ENCODE measurements at places on chromosomes 1 and 21.

GRCh38 chr1:181152892-181153633 is 64.6 kb downstream of the IER5 start:
- no peak for DNase-seq

- DNase-seq, result no peak
These were observed 7.0 kb upstream of the LIN28A start for GRCh38 chr1:26403656-26404055.

DNA sequence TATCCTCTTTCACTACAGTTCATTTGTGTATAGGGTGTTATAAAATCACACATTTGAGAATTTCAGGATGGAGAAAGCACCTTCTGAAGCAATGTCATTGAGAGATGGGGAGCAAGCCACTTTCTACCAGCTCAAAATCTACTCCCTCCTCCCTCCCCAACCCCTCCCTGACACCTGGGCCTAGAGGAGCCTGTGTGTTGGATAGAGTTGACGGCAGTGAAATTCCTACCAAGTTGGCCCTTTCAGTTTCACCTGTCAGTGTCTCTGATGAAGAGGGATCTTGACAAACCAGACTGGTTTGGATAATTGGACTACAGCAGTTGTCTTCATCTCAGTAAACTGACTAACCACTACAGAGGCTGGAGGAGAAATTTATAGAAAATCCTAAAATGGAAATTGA is 125.0 kb upstream of the HOOK1 start:
- no peak for DNase-seq

- no peak for DNase-seq
These were observed 27.7 kb downstream of the TRIM11 start for GRCh38 chr1:228378873-228379460.

DNA sequence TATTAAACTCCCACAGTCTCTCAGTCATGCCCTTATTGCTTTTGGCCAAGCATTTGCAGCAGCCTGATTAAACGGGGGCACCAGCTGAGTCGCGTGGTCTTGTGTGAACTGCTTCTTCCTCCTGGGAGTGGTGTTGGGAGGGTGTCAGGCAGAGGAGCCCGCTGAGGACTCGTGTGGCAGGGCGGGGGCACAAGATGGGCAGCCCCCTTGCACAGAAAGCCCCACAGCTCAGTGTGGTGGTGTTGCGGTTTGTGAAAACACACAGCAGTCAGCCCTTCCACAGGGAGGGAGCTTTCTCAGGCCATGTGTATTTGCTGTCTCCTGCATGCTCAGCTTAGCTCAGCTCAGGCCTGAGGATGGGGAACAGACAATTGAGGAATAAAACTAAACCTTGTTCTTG is 22.4 kb downstream of the PEX14 start:
- DNase-seq, result no peak

GRCh38 chr1:26839339-26839722 is 12.8 kb downstream of the ZDHHC18 start:
- no peak for DNase-seq

GRCh38 chr1:199020904-199021303 is 382.1 kb downstream of the PTPRC start:
- DNase-seq, result no peak

DNA sequence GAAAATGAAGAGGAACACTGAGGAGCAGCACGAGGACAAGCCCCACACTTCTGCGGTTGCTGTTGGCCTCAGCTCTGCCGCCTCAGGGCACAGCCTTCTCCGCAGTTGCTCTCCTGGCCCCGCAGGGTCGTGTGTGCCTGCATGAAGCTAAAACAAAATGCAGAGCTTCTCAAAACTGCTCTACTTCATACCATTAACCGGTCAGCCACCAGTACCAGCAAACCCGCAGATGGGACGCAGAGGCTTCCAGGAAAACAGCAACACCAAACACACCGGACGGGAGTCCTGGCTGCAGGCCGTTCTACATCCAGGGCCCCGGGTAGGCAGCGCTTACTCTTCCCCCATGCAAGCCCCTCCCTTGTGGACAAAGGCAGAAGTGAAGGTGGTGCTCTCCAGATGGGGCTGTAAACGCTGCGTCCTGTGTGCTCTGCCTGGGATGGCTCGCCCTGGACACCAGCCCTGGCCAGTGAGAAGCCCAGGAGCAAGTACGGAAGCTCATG is 7.1 kb upstream of the C1orf159 start:
- no peak for DNase-seq

GRCh38 chr21:39630191-39630591 is 17.5 kb downstream of the B3GALT5 start:
- no peak for DNase-seq

Measured in stimulated activated CD4-positive, alpha-beta T cell treated with anti-CD3 and anti-CD28 coated beads, Interleukin-15, amount 100 ng/mL, for 1 hour (primary cell).